ENCODE measurements at places on chromosomes 3 and 15.
A peak's percentile ranks its signal among the peaks of the same experiment; 100 is the strongest.

GRCh38 chr15:59237119-59237855 lies 30.6 kb downstream of the LDHAL6B start:
- no peak for DNase-seq

GRCh38 chr3:148727231-148727630 lies 29.5 kb downstream of the AGTR1 start:
- DNase-seq = no peak

DNA sequence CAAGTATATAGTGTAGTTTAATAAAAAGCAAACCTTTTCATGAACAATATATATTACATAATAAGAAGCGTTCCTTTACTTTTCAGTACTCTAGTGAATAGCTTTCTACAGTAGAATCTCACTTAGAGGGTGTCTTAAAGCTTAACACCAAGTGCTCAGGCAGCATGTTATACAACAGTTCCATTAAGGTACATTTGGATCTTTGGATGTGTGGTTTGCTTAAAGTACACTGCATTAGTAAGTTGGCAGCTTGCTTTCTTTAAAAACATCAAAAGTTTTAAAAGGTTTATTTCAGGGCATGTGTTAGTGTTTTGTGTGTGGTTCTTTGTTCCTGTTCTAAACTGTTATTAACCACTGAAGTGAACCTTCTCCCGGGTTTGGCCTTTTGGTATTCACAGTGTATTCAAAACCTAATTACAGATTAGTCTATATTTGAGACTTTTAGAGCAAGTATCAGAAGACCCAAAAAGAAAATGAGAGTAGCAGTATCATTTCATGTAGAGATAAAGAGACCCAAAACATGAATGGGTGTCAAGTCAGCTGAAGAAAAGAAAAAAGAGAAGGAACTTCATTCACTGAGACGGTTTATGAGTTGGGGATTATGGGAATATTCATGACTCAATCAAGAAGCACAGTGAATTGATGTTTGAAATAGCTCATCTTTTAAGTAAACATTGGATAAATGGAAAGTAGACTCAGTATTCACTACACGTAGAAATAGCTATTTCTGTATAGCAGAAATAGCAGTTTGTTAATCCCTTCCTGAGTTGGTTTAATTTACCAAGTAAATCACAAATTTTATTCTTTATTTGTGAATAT lies 93.9 kb downstream of the OPA1 start:
- no peak for DNase-seq

DNA sequence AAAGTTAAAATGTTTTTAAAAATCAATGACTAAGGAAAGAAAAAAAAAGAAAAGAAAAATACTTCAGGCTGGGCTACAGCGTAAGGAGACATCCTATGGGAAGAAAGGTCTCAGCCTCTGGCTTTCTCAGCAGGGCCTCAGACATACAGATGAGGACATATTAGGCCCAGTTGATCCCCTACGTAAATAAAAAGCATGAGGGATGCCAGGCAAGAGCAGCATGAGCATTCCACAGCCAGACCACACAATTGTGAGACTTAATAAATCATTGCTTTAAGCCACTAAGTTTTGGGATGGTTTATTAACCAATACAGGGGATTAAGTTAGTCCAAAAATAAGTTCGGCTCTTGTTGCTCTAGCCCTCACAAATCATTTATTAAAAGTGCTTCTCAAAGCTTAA lies 394.1 kb upstream of the NECTIN3 start:
- no peak for DNase-seq

- DNase-seq = peak; percentile 10
Measured at GRCh38 chr15:75809986-75810750, 33.1 kb upstream of the UBE2Q2 start.

- no peak for DNase-seq
Measured at GRCh38 chr3:30321065-30321464, 285.3 kb upstream of the TGFBR2 start.

DNA sequence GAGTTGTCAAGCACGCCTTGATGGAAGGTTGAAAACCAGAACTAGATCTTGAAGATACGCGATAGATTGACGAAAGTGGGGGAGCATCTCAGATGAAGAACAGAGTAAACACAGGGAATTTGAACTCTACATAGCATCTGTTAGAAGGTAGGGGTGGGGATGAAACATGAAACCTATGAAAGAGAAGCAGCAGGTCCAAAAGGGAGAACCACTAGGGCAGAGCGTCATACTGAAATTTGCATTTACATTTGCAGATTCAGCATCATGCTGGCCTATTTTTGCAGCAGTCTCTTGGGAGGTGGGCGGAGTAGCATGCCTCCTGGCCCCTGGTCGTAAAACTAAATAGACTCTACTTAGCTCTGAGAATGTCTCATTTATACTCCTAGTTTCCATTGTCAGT lies 46.1 kb upstream of the RASGRP1 start:
- DNase-seq = peak; percentile 49

DNA sequence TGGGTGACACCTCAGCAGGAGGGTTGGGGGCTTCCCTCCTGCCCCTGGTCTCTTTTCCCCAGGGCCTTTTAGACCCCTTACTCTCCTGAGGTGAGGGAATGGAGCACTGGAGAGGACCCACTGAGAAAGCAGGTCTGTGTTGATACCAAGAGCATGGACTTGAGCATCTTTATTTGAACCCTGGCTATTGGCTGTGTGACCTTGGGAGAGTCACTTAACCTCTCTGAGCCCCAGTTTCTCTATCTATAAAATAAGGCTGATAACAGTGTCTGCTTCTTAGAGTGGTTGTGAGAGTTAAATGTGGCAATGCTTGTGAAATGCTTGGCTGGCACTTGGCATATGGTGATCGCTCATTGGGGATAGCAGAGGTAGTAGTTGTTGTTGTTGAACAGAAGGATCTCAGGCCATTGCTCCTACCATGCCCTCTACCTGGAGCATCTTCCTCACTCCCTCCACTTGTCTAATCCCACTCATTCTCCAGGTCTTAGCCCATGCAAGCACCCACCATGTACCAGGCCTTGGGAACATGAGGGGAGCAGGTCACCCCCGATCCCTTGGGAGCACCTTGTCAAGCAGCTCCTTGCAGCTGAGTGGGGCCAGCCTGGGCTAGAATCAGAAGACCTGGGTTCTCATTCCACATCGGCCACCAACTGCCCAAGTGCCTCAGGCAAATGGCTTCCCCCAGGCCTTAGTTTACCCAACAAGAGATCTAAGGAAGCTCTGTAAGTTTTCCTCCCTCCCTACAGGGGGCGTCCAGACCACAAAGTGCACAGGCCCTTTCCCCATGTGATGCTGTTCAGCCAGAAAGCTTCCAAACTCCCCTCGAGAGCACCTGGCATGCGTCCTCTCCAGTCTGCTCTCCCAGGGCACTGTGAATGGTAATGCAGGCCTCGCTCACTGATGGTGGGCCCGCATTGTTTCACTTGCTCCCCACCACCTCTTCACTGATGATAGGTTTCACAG lies 96.7 kb downstream of the LSM3 start:
- no peak for DNase-seq

- no peak for DNase-seq
Measured at GRCh38 chr15:45799508-45799907, 164.7 kb downstream of the SQOR start.

- DNase-seq = no peak
Measured at GRCh38 chr3:155154255-155154654, 74.1 kb downstream of the MME start.

- no peak for DNase-seq
Measured at GRCh38 chr3:10006762-10007090, 19.5 kb upstream of the FANCD2 start.

- DNase-seq = no peak
Measured at GRCh38 chr3:53590606-53591005, 96.2 kb downstream of the CACNA1D start.

- DNase-seq = no peak
Measured at GRCh38 chr3:140186421-140186920, 251.5 kb downstream of the CLSTN2 start.

- DNase-seq = no peak
Measured at GRCh38 chr3:16913264-16913580, 28.5 kb downstream of the PLCL2 start.

- DNase-seq = no peak
Measured at GRCh38 chr3:107796791-107797190, 274.0 kb downstream of the BBX start.

GRCh38 chr3:197093871-197094270 lies 64.3 kb upstream of the MELTF start:
- no peak for DNase-seq

DNA sequence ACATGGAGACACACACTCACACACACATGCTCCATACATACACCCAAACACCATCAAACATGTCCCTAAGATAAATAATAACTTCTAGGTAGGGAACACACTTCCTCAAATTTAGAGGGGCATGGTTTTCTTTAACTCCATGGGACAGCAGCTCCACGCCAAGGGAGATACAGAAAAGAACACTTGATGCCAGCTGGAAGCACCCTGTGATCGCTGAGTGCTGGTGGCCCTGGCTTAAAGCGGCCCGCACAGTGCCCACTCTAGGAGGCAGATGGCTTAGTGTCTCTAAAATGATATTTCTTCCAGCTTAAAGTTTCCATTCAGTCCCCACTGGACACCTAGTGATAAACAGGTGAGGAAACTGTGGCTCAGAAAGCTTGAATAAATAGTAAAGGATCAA lies 232.9 kb downstream of the UACA start:
- DNase-seq = no peak

DNA sequence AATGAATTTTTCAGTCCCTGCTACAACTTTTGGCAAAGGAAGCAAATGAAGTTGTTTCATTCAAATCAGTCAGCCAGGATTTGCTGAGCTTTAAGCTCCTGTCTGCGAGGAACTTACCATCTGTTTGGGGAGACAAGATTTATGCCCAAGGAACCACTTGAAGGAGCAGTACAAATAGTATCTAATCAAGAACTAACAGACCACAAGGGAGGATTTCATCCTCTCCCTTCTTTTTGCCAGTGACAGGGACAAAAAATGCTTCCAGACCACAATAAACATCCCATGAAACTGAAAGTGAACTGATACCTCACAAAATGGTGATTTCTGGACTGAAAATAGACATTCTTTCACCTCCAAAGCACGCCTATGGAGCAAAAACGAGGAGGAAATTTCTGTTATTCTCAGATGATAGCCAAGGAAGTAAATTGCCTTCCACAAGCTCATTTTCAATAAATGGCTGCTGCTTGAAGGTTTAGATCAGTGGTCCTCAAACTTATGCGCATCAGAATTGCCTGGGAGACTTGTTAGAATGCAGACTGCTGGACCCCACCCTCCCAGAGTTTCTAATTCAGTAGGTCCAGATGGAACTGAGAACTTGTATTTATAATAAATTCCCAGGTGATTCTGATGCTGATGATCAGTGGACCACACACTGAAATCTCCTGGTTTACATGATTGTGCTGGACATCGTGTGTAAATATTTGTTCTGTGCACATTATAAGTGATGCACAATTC lies 202.4 kb upstream of the GADL1 start:
- DNase-seq = no peak

- DNase-seq = no peak
Measured at GRCh38 chr3:94875149-94875548, 812.3 kb downstream of the NSUN3 start.

- no peak for DNase-seq
Measured at GRCh38 chr3:72111265-72112205, 326.6 kb upstream of the PROK2 start.

GRCh38 chr15:74209997-74210671 lies 7.5 kb upstream of the STRA6 start:
- no peak for DNase-seq

DNA sequence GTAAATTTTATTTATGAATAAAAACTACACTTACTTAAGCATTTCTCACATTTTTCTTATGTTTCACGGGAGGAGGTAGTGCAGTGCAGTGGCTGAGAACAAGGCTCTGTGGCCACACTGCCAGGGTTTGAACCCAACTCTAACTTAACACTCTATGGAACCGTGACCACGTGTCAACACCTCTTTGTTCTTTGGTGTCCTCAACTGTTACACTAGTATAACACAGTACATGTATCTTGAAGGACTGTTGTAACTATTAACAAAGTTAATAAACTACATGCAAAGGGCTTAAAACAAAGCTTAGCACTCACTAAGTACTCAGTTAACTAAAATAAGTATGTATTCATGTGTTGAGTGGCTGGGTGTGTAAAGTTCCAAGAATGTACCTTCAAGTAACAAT lies 19.5 kb downstream of the CD47 start:
- no peak for DNase-seq

- DNase-seq = no peak
Measured at GRCh38 chr3:171169866-171170265, 143.3 kb upstream of the SLC2A2 start.

DNA sequence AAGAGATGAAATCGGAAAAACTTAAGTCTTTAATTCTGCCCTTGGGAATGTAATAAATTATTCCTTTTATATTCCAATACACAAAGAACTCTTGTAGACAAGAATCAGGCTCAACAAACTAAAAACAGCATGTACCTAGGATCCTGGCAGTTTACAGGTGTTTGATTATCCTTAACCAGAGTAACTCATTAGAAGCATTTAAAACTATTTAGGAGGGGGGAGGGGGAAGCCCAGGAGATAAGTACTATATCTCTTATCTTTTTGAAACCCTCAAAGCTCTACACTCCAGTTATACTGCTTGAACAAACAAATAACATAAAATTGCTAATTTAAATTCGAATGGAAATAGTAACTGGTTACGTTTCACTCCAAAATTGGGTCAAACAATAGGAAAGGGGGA lies 1.9 kb downstream of the CNBP start:
- no peak for DNase-seq

DNA sequence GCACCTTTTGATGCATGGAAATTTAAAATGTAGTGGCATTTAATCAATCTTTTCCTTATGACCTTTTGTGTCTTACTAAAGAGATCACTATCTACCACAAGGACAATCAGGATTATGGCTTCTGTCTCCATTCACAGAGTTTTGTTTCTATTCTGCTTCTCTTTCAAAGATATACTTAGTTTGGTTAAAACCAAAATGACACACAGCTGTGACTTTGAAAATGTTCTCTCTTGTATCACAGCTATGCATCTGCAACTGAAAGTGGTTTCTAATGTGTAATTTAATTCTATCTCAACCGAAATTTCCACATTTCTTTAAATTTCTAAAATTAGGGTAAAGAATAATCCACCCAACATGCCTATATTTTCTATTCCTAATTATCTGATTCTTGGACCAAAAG lies 27.7 kb downstream of the HLTF start:
- no peak for DNase-seq

Measured in stimulated activated CD4-positive, alpha-beta T cell treated with anti-CD3 and anti-CD28 coated beads, Interleukin-2, amount 100 ng/mL, for 48 hours (primary cell).